ENCODE measurements at places on chromosomes 11 and 22.

DNA sequence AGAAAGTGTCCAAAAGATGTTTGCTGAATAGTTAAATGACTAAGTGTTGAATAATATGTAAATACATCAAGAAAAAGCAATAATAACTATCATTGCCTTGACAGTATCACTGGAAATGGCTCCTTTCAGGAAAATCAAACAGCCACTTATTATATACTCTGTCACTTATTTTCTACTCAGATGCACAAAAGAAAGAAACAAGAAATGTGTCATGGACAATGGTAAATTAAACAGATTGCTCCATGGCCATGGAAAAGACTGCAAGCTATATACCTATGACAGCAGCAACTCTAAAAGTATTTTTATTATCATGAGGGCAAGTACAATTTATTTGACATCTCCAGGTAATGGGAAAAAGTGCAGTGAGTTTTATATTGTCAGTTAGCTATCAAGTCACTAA lies 52.9 kb upstream of the GUCY1A2 start:
- no peak for DNase-seq

DNA sequence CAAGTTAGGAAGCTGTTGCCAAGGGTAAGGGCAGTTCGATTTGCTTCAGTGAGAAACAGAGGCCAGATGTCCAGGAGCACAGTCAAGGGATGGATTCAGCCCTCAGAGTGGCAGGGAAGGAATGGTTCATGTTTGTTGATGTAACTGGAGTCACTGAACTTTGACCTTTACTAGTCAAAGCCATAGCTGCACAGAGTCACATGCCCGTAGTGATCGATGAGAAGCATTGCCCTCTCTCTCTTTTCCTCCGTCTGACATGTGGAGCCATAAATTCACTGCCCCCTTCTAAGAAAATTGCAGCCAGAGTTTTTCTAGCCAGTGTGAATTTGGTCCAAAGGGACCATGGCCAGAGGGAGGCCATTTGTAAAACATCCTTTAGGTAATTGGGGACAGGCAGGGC lies 124.1 kb upstream of the MTNR1B start:
- DNase-seq, result no peak

- no peak for DNase-seq
These were observed 528 bp downstream of the FIBP start for GRCh38 chr11:65887723-65888162.

GRCh38 chr11:61996933-61997332 lies 29.5 kb upstream of the FTH1 start:
- no peak for DNase-seq

DNA sequence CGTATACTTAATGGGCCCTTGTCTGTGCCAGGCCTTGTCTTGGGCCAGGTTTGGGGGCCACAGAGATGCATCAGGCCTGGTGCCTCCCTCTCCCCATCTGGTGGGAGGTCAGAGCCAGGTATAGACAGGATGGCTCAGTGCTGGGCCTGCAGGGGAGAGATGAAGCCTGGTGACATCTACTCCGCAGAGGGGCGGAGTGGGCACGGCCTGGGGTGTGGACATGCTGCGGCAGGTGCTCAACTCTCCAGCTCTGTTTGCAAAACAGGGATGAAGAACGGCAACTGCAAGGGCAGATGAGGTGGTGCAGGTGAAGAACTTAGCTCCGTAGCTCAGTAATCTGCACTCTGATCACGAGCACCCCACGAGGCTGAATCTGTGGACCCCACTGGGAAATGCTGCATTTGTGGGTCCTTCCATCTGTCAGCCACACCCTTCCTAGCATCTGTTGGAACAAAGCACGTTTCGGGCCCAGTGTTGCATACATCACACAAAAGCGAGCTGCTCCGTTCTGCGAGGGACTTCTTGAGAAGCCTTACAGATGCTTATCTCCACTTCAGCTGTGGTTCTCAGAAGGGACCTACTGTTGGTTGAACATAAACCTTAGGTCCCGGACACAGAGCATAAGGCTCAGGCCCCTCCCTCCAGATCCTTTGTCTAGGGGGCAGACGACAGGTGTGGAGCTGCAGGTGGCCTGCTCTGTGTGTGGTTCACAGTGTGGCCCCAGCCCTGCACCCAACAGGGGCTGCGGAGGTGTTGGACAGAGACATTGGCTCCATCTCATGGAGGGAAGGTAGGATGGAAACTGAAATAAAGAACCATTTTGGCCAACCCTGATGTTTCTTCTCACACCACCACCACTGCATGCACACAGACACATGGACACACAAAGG lies 78.3 kb downstream of the LRRC32 start:
- no peak for DNase-seq

DNA sequence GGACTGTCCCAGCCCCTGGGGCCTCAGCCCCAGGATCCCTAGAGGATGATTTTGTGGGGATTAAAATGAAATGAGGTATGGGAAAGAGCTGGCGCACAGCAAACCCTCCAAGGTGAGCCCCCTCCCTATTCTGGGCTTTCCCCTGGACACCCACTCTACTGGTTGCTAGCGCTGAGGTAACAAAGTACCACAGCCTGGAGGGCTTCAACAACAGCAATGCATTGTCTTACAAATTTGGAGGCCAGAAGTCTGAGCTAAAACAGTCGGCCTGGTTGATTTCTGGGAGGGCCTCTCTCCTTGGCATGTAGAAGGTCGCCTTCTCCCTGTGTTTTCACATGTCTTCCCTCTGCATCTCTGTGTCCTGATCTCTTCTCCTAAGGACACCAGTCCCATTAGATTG lies 913.6 kb downstream of the NTM start:
- DNase-seq, result no peak

- DNase-seq, result no peak
These were observed 98.9 kb downstream of the MYO18B start for GRCh38 chr22:25840891-25841290.

- DNase-seq, result no peak
These were observed 8.3 kb downstream of the BRSK2 start for GRCh38 chr11:1397862-1398527.

- DNase-seq, result no peak
These were observed 1.7 kb upstream of the CRYBB1 start for GRCh38 chr22:26619510-26619909.

GRCh38 chr11:73236205-73236765 lies 18.2 kb downstream of the P2RY2 start:
- no peak for DNase-seq

- DNase-seq, result no peak
These were observed 50.8 kb downstream of the DHCR7 start for GRCh38 chr11:71397331-71397860.

DNA sequence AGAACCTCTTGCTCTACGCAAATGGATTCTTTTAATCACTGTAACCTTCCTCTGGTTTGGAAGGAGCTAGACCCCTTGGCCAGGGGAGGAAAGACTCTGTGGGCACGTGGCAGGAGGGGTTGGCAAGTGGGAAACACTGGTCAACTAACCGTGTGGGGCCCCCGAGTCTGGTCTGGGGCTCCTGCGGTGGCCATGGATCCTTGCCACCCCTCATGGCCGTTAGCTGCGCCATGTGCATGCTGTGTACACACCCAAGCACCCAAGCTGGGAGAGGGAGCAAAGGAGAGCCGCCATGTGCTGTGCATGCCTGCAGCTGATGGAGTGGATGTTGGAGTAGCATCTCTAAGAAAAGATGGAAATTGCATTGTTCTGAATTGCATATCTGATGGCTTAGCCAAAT lies 730.6 kb downstream of the FAM181B start:
- DNase-seq, result no peak

DNA sequence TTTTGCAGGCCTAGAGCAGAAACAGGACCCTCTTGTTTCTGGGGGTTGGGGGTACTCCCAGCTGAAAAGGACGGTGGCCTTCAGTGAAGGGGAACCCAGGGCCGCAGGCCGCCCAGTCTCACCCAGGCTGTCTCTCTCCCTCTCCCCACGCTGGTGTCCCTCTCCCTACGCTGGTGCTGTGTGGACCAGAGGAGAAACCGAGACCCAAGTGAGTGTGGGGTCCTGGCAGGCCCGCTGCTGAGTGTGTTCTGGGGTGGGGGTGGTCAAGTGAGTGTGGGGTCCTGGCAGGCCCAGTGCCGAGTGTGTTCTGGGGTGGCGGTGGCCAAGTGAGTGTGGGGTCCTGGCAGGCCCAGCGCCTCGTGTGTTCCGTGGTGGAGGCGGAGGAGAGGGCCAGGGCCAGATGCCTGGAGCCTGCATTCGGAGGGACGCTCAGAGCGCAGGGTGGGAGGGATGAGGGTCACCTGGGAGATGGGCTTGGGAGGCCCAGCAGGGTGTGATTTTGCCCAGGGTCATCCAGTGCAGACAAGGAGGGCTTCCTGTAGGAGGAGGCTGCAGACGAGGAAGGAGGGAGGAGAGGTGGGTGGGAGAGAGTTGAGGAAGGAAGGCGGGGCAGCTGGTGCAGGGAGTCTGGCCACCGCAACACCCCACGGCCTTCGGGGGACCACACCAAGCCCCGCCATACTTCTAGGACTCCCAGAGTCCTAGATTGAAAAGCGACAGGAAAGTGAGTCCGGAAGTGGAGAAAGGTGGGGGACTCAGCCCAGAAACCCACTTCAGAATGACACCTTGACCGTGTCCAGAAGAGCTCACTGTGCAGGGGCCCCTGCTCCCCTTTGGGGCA lies 10.3 kb downstream of the TNNT3 start:
- no peak for DNase-seq

Measured in retinal pigment epithelial cell (primary cell).